Activated effector memory CD4-positive, alpha-beta T cell treated with Interleukin-2 at 50 U/mL for 16 hours (primary cell): ENCODE measurements at places on chromosomes 16 and 17.

GRCh38 chr17:82004517-82005455, 17.9 kb downstream of the CENPX start:
- DNase-seq = no peak

DNA sequence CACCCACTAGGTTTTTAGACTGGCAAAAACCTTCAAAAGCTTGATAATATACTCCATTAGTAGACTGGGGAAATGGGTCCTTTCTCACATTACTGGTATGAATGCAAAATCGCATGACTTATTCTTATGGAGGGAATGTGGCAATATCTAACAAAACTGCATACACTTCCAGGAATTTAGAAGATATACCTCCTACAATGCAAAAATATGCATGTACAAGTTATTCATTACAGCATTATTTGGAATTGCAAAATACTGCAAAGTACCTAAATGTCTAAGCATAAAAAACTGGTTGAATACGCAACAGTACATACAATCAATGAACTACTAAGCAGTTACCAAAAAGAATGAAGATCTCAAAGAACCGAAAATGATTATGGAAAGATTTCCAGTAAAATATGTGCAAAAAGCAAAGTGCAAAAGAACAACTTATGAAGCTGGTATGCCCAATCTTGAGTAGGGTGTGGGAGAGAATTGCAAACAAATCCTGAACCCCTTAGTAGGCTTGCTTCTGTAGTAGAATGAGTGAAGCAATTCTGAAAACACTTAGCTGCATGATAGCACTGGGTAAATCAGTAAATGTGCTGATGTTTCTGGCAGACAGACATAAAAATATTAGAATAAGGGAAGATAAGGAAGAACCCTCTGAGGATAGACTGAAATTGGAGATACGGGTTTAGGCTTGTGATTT, 180.1 kb downstream of the PARN start:
- no peak for DNase-seq

DNA sequence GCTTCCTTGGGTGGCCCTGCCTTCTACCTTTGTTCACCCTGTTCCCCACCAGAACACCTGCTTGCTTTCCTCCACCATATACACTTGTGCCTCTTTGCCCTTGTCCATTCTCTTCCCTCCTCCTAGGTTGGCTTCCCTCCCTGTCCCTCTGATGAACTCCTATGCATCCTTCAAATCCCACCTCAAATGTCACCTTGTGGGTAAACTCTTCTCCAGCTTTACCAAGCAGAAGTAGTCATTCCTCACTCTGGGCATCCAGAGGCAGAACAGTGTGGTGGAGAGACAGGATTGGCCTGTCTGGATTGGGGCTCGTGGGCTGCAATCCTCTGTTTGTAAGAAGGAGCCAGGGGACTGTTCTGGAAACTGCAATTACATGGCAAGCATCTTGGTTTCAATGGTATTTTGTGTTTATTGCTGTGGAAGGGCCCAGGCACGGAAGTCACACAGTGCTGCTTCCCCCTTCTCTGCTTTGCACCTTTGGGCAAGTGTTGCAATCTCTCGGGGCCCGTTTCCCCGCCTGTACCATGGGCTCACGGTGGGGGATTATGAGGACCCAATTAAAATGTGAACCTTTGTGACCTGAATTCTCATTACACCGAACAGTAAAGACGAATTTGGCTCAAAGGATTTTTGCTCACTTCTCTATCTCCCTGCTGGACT, 21.9 kb upstream of the NXPH3 start:
- DNase-seq = no peak

DNA sequence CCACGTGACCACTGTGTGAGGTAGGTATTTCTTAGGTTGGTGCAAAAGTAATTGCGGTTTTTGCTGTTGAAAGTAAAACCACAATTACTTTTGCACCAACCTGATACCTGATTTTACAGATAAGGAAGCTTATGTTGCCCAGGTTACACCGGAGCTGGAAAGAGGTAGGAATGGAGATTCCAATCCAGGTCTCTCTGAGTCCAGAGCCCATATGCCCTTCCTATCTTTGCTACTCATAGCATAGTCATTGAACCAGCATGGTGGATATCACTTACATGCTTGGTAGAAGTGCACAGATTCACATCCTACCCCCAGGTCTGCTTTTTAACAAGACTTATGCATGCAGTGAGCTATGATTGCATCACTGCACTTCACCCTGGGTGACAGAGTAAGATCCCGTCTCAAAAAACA, 61.8 kb downstream of the ARSG start:
- DNase-seq = no peak

DNA sequence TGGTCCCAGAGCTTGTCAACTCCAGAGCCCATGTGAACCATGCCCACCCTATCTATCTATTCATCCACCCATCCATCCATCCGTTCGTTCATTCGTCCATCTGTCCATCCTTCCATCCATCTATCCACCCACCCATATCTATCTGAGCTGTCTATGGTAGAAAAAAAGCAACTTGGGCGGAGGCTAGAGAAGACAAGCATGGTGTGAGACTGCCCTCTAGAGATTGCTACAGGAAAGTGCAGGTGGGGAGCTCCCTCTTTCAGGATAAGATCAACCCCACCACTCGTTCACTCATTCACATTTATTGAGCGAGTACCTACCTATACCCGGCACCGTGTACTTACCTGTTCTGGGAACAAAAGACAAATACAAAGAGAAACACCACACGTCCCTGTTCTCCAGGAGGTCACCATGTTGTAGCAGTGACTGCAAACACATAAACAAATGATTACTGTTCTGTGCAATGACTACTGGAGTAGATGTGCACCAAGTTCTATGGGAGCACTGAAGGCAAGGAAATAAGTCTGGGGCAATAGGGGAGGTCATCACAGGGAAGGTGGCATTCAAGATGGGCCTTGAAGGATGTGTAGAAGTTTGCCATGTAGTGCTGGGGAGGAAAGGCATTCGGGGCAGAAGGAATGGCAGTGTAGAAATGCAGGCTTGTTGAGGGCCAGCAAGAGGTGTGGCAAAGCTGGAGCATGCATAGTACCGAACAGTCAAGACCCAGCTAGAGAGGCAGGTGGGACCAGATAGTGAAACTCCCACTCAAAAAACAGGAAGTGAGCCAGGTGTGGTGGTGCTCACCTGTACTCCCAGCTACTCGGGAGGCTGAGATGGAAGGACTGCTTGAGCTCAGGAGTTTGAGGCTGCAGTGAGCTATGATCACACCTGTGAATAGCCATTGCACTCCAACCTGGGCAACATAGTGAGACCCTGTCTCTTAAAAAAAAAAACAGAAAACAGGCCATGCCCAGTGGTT, 13.4 kb upstream of the ATP5MC1 start:
- peak; percentile 29 for DNase-seq

GRCh38 chr16:77469634-77470033, 34.8 kb upstream of the ADAMTS18 start:
- DNase-seq = no peak

DNA sequence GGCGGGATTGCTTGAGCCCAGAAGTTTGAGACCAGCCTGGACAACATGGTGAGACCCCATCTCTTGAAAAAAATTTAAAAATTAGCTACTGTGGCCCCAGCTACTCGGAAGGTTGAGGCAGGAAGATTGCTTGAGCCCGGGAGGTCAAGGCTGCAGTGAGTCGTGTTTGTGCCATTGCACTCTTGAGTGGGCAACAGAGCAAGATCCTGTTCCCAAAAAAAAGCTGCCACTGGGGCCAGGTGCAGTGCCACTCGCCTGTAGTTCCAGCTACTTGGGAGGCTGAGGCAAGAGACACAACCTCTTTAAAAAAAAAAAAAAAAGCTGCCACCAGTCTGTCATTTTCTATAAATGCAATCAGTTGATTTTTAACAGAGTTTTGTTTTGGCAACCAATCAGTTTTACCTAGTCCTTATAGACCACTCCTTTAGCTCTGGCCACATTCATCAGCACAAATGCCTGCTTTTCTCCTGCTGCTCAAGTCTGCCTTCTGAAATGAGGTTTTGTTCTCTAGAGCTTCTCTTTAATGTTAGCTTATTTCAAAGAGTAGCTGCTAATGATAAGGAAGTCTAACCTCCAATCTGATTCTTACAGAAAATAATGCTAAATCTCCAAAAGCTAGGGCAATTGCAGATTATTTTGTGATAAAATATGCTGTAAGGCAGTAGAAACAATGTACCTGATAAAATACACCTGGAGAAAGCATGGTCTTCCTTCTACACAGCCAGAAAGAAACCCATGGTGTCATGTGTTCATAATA, 64.8 kb downstream of the TUBD1 start:
- DNase-seq = no peak

DNA sequence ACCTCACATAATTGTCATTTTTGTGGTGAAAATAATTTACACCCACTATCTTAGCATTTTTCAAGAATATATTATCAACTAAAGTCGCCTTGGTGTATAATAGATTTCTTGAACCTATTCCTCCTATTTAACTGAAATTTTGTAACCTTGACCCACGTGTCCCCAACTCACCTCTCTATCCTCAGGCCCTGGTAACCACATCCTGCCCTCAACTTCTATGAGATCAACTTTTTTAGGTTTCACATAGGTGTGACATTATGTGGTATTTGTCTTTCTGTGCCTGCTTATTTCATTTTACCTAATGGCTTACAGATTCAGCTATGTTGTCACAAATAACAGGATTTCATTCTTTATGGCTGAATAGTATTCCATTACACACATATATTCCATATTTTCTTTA, 73.0 kb upstream of the CNTNAP4 start:
- no peak for DNase-seq

- no peak for DNase-seq
Measured at GRCh38 chr17:15482476-15482875, 15.1 kb upstream of the CDRT4 start.

GRCh38 chr17:40480501-40481003, 20.9 kb downstream of the TNS4 start:
- DNase-seq = peak; percentile 87

GRCh38 chr16:8645831-8646230, 24.3 kb downstream of the METTL22 start:
- DNase-seq = no peak

DNA sequence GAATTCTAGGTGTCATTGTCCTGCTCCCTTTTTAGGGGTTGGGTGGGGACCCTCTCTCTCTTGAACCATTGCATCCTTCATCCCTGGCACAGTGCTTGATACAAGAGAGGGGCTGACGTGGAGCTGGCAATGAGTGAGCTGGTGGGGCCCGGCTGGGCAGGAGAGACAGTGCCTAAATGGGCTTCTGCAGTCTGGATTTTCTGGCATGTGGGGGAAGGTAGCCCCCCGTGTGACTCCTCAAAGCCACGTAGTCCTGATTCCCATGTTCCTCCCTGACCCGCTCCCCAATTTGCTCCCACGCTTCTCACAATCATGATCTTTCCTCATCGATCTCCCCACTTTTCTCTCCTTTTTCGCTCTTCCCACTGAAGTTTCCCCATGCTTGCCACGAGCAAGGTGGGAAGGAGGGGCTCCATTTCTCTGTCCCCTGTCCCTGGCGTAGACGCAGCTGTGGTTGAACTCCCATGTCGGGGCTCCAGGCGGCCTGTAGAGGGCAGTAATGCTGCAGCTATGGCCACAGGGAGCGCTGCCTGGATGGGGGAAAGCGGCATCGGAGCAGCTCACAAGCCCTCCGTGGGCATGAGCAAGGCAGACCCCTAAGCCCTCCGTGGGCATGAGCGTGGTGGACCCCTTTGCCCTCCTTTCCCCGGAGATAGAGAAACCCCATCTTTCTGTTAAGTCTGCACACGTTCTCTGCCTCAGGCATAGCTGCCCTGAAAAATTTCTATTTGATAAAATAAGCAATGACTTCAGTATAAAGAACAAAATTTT, 47.5 kb downstream of the HAPSTR1 start:
- peak; percentile 45 for DNase-seq

DNA sequence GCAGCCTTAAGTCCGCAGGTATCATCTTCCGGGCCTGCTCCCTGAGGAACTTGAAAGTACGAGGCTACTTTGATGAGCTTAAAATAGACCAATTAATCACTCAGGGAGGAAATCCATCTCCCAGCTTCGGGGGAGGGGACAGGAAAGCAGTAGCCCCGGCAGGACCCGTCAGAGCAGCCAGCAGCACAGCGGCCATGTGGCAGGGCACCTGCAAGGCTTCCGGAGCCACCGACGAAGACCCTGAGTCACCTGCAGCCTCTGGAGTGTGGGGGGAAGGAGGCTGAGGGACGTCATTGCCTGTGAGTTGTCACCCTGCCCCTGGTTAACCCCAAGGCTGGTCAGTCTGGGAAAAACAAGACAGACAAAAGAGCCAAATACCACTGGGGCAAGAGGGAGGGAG, 4.4 kb upstream of the CYB561 start:
- DNase-seq = no peak

DNA sequence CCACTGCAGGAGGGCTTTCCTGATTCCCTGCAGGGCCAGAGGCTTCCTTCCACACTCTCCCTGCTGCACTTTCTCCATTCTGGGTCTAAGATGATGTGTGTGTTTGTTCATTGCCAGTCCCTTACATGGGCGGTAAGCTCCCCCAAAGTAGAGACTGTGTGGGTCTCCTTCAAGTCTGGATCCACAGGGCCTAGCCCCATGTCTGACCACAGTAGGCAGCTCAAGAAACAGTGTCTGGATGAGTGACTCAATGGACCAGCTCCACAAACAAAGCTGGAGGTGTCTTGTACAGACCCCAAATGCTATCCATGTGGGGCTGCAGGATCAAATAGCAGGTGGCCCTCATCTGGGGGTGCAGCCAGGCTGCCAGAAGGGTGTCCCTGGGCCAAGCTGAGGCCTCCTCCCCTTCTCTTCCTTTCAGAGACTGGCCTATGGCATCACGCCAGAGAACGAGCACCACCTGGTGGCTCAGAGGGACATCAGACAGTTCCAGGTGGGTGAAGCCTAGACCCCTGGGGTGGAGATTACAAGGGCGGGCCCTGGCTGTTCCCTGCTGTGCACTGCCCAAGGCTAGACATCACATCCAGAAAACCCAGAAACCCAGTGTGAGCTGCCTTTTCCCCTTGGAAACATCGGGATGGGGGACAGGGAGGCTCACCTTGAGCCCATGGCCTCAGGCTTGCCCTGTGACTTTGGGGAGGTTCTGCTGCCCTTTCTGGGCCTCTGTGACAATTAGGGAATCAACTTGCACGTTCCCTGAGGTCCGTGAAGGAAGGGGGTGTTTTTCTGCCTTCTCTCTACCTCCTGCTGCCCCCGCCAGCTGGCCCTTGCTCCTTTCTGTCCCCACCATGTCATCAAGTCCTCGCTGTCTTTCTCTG, 45.9 kb downstream of the SLC6A2 start:
- DNase-seq = no peak

DNA sequence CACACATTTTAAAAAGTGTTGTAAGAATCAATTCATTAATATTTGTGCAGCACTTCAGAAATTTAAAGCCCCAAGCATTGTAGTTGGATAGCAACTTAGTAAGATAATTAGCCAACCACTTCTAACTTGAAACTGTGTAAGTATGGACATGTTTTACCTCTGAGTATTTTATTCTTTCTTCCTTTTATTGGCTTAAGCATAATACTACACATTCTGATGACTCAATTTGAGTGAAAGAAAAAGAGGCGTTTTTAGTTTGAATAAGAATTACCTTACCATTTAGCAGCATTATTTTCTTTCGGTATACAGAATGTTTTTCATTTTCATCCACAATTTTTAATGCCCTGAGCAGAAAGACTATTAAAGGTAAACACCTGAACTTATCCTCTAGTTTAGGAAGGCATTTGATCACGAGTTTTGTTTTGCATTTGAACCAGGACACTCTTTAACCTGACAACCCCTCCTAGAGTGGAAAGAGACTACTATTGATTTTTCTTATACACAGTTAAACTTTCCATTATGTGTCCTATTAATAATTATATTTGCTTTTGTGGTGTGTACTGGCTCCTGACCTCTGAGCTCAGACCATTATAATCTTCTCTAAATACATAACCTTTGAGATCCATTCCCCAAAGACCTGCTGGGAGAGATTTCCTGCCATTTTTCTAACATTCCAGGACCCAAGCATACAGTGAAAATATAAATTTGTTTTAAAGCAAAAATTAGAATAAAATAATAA, 9.2 kb downstream of the NACA2 start:
- no peak for DNase-seq
